ENCODE measurements at places on chromosomes 7 and 10. TPM values are rescaled to one million over a fixed set of nuclear protein-coding genes. Genes with fewer than 3 reads are reported as not detected.
A peak's percentile ranks its signal among the peaks of the same experiment; 100 is the strongest.

DNA sequence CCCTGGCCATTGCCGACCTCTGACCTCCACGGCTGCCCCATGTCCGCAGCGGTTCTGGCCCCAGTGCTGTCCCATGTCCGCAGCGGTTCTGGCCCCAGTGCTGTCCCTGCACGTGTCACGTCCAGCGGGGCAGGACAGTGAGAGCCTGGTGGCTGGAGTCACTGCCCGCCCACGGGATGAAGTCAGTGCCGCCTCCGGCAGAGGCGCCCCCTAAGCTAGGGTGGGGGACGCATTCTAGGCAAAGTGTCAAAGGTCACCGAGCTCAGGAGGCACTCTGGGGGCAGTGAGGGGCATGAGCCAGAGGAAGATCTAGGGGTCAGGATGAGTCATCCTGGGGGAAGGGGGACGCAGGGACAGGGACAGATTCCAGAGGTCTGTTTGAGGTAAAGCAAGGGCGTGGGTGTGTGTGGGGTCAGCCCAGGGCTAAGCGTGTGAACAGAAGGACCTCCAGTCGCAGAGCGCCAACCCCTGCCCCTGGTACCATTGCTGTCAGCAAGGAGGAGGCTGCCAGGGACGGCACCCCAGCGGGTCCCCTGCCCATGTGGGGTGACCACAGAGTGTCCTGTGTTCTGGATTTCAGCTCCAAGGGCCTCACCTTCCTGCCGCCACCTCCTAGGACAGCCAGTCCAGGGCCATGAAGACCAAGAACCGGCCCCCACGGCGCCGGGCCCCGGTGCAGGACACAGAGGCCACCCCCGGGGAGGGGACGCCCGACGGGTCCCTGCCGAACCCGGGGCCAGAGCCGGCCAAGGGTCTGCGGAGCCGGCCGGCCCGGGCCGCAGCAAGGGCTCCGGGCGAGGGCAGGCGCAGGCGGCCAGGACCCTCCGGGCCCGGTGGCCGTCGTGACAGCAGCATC, 665 bp downstream of the BHLHA15 start:
- H3K27me3 ChIP-seq = no peaks in the 10 kb centered on the region
- H3K36me3 ChIP-seq = peaks cover 7% of the 10 kb centered on the region
- H3K4me1 ChIP-seq = no peaks in the 10 kb centered on the region
- H3K27ac ChIP-seq = no peak overlapping the region

DNA sequence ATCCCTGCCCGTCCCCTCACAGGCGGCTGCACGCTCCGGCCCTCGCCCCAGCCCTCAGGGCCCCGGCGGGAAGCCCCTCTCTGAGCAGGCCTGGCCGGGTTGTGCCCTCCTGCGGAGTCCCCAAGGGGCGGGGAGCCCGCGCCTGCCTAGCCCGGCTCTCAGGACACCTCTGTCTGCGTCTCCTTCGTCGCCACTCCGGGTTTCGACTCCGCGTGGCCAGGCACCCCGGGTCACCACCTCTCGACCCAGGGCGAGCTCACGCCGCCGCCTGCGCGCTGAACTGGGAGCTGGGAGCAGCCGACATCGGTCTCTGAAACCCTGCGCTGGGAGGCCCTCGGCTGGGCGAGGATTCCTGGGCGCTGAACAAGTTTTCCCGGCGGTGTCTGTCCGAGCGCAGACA, 6.2 kb upstream of the OGDHL start:
- peak; percentile 48 for DNase-seq
- H3K4me3 ChIP-seq = no peak overlapping the region
- no peak overlapping the region for H3K27ac ChIP-seq
- H3K36me3 ChIP-seq = no peaks in the 10 kb centered on the region

GRCh38 chr7:12444785-12445184, 41.1 kb upstream of the VWDE start:
- DNase-seq = no peak
- no peak overlapping the region for H3K27ac ChIP-seq
- H3K4me3 ChIP-seq = no peak overlapping the region
- H3K4me1 ChIP-seq = peaks cover 2% of the 10 kb centered on the region
- no peaks in the 10 kb centered on the region for H3K27me3 ChIP-seq

GRCh38 chr7:23570592-23571200, 26.5 kb upstream of the CCDC126 start:
- H3K4me1 ChIP-seq = no peaks in the 10 kb centered on the region
- H3K27me3 ChIP-seq = no peaks in the 10 kb centered on the region
- DNase-seq = peak; percentile 82
- H3K4me3 ChIP-seq = no peak overlapping the region

DNA sequence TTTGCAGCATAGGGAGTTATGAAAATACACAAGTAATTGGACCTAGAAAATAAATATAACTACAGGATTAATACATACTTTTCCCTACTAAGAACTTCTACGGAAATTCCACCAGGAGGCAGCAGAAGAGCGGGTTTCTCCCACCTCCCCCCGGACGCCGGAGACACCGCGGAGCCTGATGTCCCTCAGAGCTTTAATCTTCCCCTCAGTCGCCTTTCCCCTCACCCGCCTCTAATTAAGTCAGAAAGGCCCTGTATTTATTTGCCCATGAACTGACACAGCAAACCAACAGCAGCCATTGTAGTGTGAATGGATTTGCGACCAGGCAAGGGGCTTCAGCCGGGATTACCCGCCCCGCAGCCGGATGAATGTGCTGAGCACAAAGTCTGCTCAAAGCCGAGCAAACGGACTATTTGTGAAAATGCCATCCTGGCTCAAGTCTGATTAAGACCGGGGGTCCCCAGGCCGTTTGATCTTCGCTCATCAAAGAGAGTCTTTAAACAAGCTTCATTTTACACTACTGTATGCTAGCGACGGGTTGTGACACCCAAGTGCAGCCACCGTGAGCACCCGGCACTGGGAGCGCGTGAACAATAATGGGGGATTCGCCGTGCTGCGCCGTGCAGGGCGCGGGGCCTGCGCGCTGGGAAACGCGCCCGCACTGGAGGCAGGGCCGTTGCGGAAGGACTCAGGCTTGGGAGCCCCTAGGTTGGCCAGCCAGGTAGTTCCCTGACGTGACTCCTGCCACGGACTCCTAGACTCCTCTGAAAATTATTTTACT, 5.6 kb upstream of the DKK1 start:
- H3K36me3 ChIP-seq = no peaks in the 10 kb centered on the region
- peak; percentile 75 for DNase-seq
- peaks cover 46% of the 10 kb centered on the region for H3K27me3 ChIP-seq
- H3K4me1 ChIP-seq = no peaks in the 10 kb centered on the region
- H3K27ac ChIP-seq = no peak overlapping the region
- H3K4me3 ChIP-seq = peak overlapping the region; percentile 74

GRCh38 chr7:131455001-131455400, 101.4 kb downstream of the PODXL start:
- H3K4me3 ChIP-seq = no peak overlapping the region
- no peak for DNase-seq
- H3K27me3 ChIP-seq = no peaks in the 10 kb centered on the region
- no peaks in the 10 kb centered on the region for H3K4me1 ChIP-seq

DNA sequence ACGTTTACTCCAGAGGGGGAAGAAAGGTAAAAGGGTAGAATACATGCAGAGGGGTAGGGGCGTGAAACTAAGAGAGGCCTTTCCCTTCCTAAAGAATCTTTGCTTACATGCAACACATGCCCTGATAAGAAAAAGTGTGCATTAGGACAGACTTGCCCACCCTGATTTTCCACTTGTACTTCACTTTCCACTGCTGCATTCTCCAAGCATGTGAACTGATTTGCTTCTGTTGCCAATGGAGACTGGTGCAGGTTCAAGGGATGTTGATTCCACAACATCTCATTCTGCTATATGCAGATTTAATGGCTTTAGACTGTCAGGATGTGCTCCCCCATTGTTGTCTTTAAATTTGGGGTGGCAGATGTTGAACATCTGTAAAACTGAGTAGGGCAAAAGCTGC, 237.5 kb upstream of the TCF7L2 start:
- peaks cover 10% of the 10 kb centered on the region for H3K4me1 ChIP-seq
- no peak overlapping the region for H3K4me3 ChIP-seq
- H3K27ac ChIP-seq = no peak overlapping the region
- H3K36me3 ChIP-seq = peaks cover 5% of the 10 kb centered on the region
- DNase-seq = no peak

DNA sequence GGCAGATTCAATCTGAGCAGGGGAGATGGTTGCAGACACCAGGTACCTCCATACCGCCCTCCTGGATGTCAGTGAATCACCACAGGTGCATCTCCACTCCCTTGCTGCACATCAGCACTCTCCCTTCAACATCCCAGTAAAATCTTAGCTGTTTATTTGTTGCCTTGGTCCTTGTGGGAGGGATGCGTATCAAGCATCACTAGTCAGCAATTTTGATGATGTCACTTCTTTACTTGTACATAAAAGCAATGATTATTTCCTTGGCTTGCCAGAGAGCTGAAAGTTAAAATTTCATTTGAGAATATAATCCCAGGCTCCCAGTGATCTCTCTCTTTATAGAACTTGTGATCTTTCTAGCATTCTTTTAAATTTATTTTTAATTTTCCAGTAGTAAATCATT, 49.5 kb downstream of the TMEM168 start:
- H3K4me3 ChIP-seq = no peak overlapping the region
- H3K4me1 ChIP-seq = no peaks in the 10 kb centered on the region
- no peaks in the 10 kb centered on the region for H3K36me3 ChIP-seq
- DNase-seq = no peak
- H3K27ac ChIP-seq = no peak overlapping the region
- H3K27me3 ChIP-seq = no peaks in the 10 kb centered on the region

- DNase-seq = no peak
- H3K4me1 ChIP-seq = peaks cover 11% of the 10 kb centered on the region
- H3K27me3 ChIP-seq = no peaks in the 10 kb centered on the region
- H3K4me3 ChIP-seq = peak overlapping the region; percentile 80
Observed at GRCh38 chr10:114526126-114526503, 121.8 kb upstream of the AFAP1L2 start.

GRCh38 chr7:55591282-55591931, 19.1 kb upstream of the VOPP1 start:
- DNase-seq = no peak
- H3K36me3 ChIP-seq = no peaks in the 10 kb centered on the region
- H3K27ac ChIP-seq = no peak overlapping the region
- H3K4me1 ChIP-seq = no peaks in the 10 kb centered on the region

GRCh38 chr10:120953897-120954296, 102.7 kb downstream of the WDR11 start:
- peaks cover 10% of the 10 kb centered on the region for H3K27me3 ChIP-seq
- no peak for DNase-seq
- no peak overlapping the region for H3K27ac ChIP-seq
- no peak overlapping the region for H3K4me3 ChIP-seq

GRCh38 chr7:41367967-41368882, 334.7 kb downstream of the INHBA start:
- H3K27me3 ChIP-seq = no peaks in the 10 kb centered on the region
- DNase-seq = no peak
- no peaks in the 10 kb centered on the region for H3K4me1 ChIP-seq
- no peak overlapping the region for H3K4me3 ChIP-seq
- H3K27ac ChIP-seq = no peak overlapping the region

DNA sequence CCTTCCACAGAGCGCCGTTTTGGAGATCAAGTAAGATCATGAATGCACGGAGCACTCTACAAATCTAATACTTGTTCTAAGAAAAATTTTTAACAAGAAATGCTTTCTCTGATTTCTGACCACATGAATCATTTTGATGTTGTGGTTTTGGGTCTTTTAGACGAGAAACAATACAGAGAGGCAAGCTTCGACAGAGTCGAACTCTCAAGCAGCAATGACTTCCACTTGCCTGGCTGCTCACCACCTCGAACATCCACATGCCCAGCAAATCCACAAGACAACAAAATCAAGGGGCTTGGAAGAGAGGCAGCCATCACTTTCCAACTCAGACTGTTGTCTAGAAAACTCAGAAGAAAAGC, 69.4 kb upstream of the GSDME start:
- no peak for DNase-seq
- H3K4me3 ChIP-seq = no peak overlapping the region
- no peaks in the 10 kb centered on the region for H3K36me3 ChIP-seq
- no peaks in the 10 kb centered on the region for H3K27me3 ChIP-seq
- no peaks in the 10 kb centered on the region for H3K4me1 ChIP-seq
- H3K27ac ChIP-seq = no peak overlapping the region

DNA sequence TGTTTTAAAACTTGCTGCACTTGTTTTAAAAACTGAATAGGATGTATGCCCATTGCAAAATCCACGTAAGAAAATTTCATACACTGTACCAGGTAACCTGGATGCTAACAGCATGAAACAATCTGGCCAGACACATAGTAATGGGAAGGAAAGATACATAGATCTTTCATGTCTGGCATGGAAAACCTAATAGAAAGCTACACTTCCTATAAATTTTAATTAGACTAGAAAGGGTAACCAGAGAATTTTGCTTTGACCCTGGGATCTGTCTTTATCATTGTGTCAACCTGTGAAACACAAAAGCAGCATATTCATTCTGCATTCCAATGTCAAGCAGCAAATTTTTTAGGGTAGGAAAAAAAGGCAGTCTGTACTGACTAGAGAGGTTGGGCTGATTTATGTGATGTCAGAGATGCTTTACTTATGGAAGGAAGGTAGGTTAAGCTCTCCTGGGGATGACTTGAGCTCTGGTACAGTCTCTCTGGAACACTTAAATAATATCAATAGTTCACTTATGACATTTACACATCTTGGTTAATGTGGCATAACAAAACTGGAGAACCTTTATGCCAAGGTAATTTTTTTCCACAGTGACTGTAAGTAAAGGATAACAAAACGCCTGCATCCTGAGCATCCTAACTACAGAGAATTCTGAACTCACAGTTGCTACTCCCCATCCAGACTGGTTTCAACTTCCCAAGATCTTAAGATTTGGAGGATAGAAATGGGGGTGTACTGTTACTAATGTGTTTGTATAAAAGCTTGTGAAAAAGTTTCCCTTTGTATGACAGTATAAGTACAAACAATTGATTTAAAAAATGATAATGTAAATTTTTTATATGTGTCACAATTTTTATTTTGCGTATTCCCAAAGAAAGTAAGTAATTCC, 44.7 kb downstream of the DOCK4 start:
- H3K27me3 ChIP-seq = no peaks in the 10 kb centered on the region
- peak overlapping the region; percentile 17 for H3K27ac ChIP-seq
- DNase-seq = no peak
- H3K4me1 ChIP-seq = peaks cover 13% of the 10 kb centered on the region
- H3K36me3 ChIP-seq = no peaks in the 10 kb centered on the region
- H3K4me3 ChIP-seq = no peak overlapping the region

- H3K36me3 ChIP-seq = 0 out of 3 replicates have a peak, but pooled peaks cover 3% of the 10 kb centered on the region
- no peak for DNase-seq
- H3K4me1 ChIP-seq = no peaks in the 10 kb centered on the region
- H3K27ac ChIP-seq = no peak overlapping the region
- H3K4me3 ChIP-seq = no peak overlapping the region
Observed at GRCh38 chr10:4121502-4122380, 336.7 kb upstream of the KLF6 start.

The NME8 gene
- not detected for total RNA-seq

The AMZ1 gene
- 0.90 TPM for total RNA-seq

The ANKRD61 gene
- total RNA-seq = not detected

The PHYHIPL gene
- total RNA-seq = 0.44 TPM

The VGF gene
- total RNA-seq = 37.1 TPM

The NOLC1 gene
- 168 TPM for total RNA-seq
